K562 (cell line): ENCODE measurements at places on chromosomes 6 and 20. TPM values are rescaled to one million over a fixed set of nuclear protein-coding genes. Genes with fewer than 3 reads are reported as not detected.
A peak's percentile ranks its signal among the peaks of the same experiment; 100 is the strongest.

GRCh38 chr6:21594416-21595281 lies 1.1 kb downstream of the SOX4 start:
- no peak for DNase-seq

DNA sequence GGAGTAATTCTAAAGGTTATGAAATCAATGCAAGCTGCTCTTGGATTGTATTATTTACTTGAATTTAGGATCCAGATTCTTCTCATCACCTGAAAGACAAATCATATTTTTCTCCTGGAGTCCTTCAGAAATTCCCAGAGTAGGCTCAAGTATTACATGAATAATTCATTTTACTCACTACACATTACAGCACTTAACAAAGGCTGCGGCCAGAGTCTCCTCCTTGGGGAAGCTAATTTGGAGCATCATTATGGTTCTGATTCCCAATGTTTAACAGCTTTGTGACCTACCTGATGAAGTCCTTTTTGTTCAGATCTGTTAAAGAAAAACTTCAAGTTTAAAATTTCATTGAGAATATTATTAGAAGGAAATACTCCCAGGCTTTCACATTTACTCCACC lies 28.7 kb downstream of the GRIK2 start:
- DNase-seq = no peak

The RAB32 gene
- 8.6 and 11.0 TPM in 2 replicates for polyA plus RNA-seq

DNA sequence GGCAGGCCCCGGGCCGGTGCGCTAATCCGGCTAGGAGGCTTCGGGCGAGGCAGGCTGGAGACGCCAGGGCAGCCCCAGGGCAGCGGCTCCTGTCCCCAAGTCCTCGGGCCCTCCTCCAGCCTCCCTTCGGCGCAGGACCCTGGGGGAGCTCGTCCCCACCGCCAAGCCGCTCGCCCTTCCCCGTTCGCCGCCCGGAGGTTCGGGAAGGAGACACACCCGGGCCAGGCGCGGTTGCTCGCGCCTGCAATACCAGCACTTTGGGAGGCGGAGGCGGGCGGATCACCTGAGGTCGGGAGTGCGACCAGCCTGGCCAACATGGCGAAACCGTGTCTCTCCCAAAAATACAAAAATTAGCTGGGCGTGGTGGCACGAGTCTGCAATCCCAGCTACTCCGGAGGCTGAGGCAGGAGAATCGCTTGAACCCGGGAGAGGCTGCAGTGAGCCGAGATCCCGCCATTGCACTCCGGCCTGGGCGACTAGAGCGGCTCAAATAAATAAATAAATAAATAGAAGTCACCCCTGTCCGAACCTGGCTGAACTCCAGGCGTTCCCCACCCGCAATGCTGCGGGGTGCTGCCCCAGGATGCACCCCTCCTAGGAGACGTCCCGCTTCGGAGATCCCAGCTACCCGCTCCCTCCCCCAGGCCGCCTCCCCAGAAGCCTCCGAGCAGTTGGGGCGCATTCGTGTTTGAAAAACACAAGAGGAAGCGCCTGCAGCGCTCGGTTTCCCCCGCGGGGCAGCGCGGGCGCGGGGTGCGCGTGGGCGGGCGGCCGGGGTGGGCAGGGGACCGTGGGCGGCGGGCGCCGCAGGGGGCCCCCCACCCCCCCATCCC lies 27.5 kb downstream of the SERPINB9 start:
- no peak for DNase-seq

DNA sequence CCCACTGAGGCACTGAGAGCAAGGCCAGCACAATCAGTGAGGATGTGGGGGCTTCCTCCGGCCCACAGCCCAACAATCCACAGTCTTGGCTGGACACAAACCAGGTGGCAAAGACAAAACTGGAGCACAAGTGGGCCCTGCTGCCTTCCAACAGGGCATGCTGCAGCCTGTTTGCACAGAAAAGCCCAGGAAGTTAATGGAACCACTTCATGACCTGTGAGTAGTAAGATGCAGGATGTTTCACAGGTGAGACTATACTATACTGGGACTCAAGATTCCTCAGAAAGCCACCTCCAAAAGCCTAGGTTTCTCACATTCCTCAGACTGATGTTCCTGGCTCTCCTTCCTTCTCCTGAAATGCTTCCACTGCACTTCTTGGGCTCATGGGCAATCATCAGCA lies 235.5 kb downstream of the KIF16B start:
- DNase-seq = no peak

DNA sequence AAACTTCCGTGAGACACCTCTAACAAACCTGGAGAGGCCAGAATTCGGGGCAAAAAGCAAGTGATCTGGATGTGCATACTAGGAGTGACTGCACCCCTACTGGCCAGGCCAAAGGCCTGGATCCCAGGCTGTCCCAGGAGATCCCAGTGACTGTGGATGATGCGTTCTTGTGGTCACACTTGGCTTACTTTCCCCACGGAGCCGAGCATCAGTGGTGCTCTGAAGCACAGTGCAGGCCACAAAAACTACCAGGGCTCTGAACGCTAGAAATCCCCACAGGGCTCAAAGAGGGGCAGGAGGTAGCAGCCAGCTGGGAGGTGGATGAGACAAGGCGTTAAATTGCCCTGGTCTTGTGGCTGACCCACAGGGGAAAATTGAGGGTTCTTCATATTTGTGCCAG lies 7.1 kb downstream of the TRIM26 start:
- no peak for DNase-seq

DNA sequence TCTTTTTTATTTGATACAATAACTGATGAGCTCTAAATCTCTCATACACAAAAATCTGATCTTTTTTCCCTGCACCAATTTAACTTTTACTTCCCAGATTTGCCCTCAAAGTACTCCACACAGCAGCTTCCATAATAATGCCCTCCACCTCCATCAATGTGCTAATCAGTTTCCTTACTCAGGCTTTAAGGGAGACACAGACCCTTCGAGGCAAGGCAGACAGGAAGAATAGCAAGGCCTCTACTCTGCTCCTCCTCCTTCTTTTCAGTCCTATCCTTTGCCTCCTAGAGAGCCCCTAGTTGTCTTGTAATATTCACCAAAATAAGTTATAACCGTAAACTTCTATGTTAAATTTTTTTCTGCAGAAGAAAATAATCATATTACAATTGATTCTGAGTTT lies 444.9 kb upstream of the RNF217 start:
- no peak for DNase-seq

GRCh38 chr6:16759181-16759645 lies 2.0 kb downstream of the ATXN1 start:
- no peak for DNase-seq

DNA sequence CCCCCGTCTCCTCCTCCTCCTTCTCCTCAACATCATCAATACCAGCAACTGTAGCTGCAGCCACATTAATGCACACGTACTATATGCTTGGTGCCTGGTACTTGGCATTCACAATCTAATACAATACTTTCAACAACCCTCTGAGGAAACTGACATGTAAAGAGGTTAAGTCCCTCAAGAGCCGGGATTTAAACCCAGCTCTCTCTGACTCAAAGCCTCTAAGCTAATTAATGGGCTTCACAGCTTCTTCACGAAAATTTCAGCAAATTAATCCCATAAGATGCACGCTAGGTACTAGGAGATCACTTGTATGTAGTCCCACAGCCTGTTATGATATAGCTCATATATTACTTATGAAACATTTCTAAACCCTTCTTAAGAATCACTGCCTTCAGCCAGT lies 73.1 kb upstream of the IPCEF1 start:
- no peak for DNase-seq

DNA sequence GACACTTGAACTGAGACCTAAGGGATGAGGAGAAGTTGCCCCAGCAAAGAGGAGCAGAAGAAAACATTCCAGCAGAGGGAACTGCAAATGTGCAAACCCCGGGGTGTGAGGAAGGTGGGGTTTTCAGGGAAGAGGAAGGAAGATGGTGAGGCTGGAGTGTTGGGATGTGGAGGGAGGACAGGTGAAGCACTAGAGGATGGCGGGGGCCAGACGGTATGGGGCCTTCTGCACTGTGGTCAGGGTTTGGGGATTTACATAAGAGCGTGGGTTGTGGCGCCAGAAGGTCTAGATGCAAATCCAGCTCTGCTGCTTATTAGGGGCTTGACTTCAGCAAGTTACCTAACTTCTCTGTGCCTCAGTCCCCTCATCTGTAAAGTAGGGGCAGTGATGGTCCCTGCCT lies 16.0 kb downstream of the DLGAP4 start:
- no peak for DNase-seq

DNA sequence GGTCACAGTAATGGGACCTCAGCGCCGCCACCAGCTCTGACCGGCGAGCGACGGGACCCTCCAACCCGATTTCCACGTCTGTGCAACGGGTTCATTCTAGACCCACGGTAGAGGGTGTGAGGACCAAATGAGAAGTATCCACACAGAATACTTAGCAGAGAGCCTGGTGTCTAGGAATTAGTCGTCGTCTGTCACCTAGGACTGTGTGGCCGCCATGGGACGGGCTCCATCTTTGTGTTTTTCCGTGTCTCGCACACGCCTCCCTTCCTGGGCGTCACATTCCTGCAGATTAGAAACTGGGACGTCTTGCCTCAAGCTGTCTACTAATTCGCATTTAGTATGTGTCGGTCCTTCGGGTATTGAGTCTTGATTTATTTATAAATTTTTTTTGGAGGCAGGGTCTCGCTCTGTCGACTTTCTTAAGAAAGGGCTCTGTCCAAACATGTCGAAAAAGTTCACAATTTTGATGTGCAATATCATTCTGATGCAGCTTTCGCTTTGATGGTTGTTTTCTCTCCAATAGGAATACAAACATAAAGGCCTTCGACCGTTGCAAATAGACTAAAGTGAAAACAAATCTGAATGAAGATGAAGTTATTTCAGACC lies 563 bp downstream of the MGME1 start:
- DNase-seq = peak; percentile 23

The PRELID3B gene
- 77.0 and 81.2 TPM in 2 replicates for polyA plus RNA-seq

- peak; percentile 79 for DNase-seq
Measured at GRCh38 chr20:50580016-50580747, 70.0 kb downstream of the PTPN1 start.

DNA sequence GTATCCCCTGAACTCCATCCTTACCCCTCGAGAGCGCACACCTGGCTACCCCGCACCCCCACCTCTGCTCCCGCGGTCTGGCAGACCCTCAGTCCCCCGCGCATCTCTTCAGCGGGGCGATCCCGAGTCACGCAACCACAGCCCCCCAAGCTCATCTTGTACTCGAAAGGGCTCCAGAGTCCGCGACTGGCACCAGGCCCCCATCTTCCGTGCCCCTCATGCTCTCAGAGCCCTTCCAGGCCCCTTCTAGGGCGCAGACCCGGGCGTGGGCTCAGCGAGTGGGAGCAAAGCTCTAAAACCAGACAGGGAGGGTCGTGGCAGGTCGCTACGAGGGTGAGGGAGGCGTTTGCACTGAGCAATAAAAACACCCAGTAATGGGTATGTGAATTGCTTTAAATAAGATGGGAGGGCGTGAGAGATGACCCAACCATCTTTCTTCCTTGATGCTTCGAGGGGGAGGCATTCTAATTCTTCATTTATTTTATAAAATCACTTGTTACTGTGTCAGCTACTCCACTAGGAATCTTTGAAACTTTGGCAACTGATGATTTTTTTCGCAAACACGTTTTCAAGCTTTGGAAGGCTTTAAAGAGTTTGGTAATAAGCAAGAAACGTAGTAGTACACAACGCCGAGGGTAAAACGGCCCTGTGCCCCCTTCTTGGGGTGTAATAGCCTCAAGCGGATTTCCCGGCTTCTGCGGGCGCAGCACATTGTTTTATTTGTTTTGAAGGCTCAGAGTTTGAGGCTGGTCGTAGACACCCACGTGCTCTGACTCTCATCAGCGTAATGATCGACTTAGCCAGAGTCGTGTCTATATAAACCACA lies 42.6 kb upstream of the SUPT3H start:
- DNase-seq = no peak

The OR11A1 gene
- not detected in 2 replicates for polyA plus RNA-seq

- no peak for DNase-seq
Measured at GRCh38 chr20:53215166-53215565, 243.0 kb downstream of the TSHZ2 start.

- no peak for DNase-seq
Measured at GRCh38 chr6:143333081-143333480, 117.4 kb downstream of the ADAT2 start.

GRCh38 chr6:136446579-136447187 lies 103.5 kb downstream of the MAP7 start:
- no peak for DNase-seq

DNA sequence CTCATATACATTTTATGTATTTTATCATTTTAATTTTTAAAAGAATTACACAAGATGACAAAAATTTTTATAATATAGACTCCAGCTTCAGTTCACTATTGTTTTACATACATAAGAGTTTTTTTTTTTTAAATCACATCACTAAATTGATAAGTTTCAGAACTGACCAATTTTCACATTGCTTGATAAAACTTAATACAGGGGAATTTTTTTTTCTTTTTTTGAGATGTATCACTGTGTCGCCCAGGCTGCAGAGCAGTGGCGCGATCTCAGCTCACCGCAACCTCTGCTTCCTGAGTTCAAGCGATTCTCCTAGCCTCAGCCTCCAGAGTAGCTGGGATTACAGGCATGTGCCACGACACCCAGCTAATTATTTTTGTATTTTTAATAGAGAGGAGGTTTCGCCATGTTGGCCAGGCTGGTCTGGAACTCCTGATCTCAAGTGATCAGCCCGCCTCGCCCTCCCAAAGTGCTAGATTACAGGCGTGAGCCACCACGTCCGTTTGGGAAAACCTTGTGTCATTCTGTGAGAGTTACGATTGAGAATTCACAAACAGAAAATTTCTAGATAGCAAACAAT lies 36.6 kb upstream of the BTN3A2 start:
- no peak for DNase-seq

GRCh38 chr6:5084360-5084780 lies 771 bp upstream of the PPP1R3G start:
- peak; percentile 81 for DNase-seq

The LGSN gene
- polyA plus RNA-seq = not detected in 2 replicates

GRCh38 chr20:53660078-53660909 lies 66.7 kb upstream of the ZNF217 start:
- DNase-seq = no peak

The RRAGD gene
- polyA plus RNA-seq = not detected in 2 replicates

DNA sequence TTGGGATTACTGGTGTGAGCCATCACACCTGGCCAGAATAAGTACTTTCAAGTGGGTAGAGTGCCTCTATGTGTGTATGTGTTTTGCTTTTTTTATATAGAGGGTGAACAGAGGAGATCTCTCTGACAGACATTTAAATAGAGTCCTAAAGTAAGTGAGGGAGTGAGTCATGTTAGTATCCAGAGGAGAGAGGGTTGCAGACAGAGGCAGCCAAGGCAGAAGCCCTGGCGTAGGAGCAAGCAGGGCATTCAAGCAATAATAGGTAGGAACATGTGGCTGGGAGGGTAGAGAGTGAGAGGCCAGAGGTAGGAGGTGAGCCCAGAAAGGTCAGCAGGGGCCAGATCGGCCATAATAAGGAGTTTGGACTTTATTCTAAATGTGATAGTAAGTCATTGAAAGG lies 48.9 kb downstream of the PHF20 start:
- DNase-seq = no peak
